Chondrocyte (in vitro differentiated cells): ENCODE measurements at places on chromosomes 4 and X. TPM values are rescaled to one million over a fixed set of nuclear protein-coding genes. Genes with fewer than 3 reads are reported as not detected.

The CITED1 gene
- 0.68 to 0.77 TPM (median 0.77 TPM) in 3 replicates for total RNA-seq

The FAM184B gene
- total RNA-seq, result 0.02 TPM in 1 of 3 replicates, not detected in the others

The SH3TC1 gene
- total RNA-seq, result 1.2 to 1.4 TPM (median 1.2 TPM) in 3 replicates

- no peak for DNase-seq
Measured at GRCh38 chr4:52853351-52853750, 8.8 kb upstream of the RASL11B start.

DNA sequence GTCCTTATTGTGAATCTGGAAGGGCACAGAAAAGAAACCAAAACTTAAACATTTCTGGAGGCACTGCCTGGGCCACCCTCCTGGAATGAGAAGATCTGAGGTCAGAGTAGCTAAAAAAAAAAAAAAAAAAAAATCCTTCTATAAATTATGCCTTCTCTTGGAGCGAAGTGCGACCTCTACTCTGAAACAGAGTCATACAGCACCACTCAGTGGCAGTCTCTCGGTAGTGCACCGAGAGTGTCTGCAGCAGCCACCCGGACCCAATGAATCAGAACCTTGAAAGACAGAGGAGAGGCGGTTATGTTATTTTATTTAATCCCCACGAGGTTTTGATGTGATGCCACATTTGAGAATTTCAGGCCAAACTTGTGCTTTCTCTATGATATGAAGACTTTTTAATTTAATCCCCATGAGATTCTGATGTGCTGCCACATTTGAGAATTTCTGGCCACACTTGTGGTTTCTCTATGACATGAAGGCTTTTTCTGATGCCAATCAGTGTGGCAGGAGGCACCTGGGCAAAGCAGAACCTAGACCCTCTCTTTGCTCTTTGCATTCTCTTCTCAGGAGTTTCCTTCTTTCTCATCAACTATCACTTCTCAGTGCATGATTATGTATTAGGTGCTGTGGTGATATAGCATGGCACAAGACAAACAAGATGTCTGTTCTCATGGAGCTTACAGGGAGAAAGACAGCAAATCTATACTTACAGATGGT, 5.6 kb upstream of the CT47C1 start:
- DNase-seq, result no peak

DNA sequence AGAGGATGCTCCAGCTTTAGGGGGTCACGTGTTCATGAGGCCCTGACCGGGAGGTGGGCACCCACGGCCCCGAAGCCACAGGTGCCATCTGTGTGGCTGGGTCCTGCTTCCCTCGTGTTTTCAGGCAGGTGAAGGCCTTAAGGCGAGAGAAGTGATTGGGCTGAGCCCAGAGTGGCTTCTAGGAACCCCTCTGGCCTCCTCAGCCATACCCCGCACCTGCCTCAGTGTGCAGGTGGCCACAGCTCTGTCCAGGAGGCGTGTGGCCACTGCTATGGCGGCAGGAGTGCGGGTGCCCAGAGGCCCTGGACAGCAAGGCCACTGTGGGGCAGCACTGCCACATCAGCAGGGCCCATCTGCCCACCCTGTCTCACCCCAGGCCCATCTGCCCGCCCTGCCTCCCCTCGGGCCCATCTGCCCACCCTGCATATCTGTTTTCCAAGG, 25.0 kb downstream of the NKX1-1 start:
- peak; percentile 82 for DNase-seq

The PLAC8 gene
- 0.51 TPM in 1 of 3 replicates, not detected in the others for total RNA-seq

GRCh38 chr4:74189331-74190043, 31.6 kb downstream of the MTHFD2L start:
- DNase-seq, result no peak

- DNase-seq, result no peak
Measured at GRCh38 chr4:79689740-79690139, 281.7 kb upstream of the GK2 start.

The SRPX gene
- total RNA-seq, result 33.5 to 35.8 TPM (median 34.2 TPM) in 3 replicates

DNA sequence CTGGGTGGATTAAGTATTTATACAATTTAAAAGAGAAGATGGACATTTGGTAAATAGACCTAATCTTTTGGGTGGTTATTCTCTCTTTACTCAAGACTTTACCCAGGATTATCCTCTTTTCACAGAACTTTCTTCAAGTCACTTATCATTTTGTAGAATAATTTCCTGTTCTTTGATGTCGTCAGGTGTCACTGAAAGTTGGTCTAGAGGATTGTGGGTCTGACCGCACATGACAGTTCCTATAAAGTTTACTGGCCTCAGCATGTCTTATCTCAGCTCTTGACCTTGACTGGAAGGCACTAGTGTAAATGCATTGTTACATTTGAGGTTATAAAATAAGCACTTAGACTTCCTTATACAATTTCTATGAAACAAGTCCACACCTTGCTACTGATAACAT, 139.9 kb upstream of the SLC4A4 start:
- no peak for DNase-seq

The NUP62CL gene
- not detected in 3 replicates for total RNA-seq

- DNase-seq, result no peak
Measured at GRCh38 chrX:97398030-97398551, 514.4 kb downstream of the RPA4 start.

The LRP2BP gene
- total RNA-seq, result 0.46 to 0.52 TPM (median 0.49 TPM) in 3 replicates

DNA sequence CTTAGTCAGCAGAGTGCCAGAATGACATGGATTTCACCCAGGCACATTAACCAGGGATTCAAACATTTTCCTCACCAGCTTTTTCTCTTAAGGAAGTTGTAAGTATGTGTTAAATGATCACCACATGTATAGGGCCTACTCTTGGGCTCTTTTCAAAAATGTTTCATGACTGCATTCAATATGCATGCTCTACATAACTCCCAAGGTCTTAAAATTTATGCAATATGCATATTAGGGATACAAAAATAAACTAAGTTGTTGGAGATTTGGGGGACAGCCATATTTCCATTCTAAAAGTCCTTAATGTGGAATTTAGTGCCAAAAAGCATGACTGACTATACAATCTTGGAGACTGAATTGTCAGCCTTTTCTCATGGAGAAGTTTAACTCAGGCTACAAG, 25.0 kb upstream of the TRPC5OS start:
- DNase-seq, result no peak

The AFAP1 gene
- total RNA-seq, result 107 to 119 TPM (median 118 TPM) in 3 replicates

GRCh38 chrX:31563792-31564191, 492.0 kb upstream of the FTHL17 start:
- no peak for DNase-seq

- no peak for DNase-seq
Measured at GRCh38 chrX:74133156-74133796, 170.7 kb upstream of the ZCCHC13 start.

DNA sequence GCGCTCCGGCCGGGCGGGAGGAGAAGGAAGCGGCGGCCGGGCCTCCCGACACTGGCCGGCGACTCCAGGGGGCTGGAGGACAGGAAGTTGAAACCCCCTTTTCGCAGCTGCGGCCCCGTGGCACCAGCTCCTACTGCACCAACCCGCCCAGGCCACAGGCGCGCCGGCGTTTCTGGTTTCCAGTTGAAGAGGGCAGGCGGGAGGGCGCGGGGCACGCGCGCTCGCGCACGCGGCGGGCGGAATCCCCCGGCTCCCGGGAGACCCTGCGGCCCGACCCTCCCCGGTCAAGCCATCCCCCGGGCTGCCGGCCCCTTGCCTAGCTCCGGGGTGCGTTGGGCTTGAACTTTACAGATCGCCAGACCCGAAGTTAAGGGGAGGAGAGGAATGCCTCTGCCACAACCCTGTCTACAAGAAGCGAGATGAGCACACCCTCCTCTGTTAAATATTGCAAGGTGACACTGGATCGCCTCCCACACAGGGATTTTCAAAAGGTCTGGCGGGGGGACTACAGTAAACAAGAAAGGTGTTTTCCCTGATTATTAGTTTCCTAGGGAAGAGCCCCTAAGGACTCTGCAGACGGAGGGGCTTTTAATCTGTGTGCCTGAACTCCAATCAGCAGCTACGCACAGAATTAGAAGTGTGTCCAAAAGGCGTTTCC, 1.4 kb downstream of the ELOVL6 start:
- DNase-seq, result no peak

DNA sequence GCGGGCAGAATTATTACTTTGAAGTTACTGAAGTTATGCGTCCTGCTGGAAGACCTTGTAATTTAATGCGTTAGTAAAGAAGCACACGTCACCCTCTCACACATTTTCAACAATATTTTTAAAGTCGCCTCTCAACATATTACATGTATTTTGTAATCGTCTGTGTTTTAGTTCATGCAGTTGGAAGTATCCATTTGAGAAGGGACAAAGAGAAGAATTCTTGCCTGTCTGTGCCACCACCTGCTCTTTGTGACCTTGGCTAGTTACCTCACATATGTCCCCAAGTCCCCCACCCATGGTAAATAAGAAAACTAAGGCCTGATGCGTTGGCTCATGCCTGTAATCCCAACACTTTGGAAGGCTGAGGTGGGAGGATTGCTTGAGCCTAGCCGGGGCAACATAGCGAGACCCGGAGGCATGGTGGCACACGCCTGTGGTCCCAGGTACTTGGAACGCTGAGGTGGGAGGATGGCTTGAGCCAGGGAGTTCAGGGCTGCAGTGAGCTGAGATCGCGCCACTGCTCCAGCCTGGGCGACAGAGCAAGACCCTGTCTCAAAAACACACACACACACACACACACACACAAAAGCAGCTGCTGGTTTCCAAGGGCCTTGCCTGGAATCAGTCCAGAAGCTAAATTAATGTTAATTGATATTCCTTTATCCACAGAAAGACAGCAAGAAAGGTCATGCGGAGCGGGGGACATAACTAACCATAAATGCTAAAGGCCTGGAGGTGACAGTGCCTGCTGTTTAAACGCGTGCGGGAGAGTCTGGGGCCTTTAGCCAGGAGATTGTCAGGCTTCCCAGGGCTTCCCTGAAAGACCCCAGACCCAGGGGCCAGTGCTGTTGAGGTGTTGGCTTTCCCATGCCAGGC, 811 bp downstream of the TMEM187 start:
- no peak for DNase-seq

DNA sequence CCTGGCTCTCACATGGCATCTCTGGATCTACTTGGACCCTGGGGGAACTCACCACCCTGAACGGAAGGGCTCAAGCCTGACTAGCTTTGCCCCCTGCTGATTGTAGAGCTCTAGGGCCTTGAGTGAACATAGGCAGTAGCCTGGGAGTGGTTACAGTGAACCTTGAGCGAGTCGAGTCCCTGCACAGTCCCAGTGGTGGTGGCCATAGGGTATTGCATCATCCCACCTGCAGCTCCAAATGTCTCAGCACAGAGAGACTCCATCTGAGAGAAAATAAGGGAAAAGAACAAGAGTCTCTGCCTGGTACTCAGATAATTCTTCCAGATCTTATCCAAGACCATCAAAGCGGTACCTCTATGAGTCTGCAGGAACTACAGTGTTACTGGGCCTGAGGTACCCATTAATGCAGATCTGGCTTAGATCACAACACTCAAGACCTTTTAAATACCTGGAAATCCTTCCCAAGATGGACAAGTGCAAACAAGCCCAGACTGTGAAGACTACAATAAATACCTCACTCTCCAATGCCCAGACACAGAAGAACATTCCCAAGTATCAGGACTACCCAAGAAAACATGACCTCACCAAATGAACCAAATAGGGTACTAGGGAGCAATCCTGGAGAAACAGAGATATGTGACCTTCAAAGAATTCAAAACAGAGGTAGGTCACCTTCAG, 167.5 kb upstream of the TET2 start:
- no peak for DNase-seq

- DNase-seq, result no peak
Measured at GRCh38 chr4:174320494-174321199, 36.9 kb downstream of the CEP44 start.

DNA sequence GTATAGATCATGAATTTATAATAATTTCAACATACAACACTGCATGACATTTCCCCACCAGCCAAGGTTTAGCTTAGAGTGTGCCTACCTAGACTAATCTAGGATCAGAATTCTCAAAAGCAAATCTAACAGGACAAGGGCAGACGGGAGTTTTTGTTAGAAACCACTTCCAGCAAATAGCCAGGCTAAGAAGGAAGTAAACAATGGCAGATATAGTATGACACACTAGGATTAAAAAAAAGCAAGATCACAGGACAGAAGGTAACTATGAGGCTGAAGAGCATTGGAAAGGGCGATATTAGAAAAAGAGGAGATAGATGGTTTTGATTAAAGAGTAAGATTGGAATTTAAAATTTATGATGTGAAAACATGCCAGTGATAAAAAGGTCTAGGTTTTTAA, 124.8 kb downstream of the LRBA start:
- DNase-seq, result no peak

The CXXC4 gene
- total RNA-seq, result 0.05 TPM in 1 of 3 replicates, not detected in the others

- no peak for DNase-seq
Measured at GRCh38 chr4:82467471-82467870, 37.1 kb downstream of the ENOPH1 start.

The GUCY1A1 gene
- total RNA-seq, result 29.4 to 33.9 TPM (median 30.9 TPM) in 3 replicates

The CT47B1 gene
- total RNA-seq, result not detected in 3 replicates

The SLC6A14 gene
- total RNA-seq, result not detected in 3 replicates

- DNase-seq, result no peak
Measured at GRCh38 chr4:71107726-71108125, 114.3 kb downstream of the DCK start.

The RNF175 gene
- 0.62 to 1.2 TPM (median 0.99 TPM) in 3 replicates for total RNA-seq

- no peak for DNase-seq
Measured at GRCh38 chr4:528835-529234, 29.8 kb downstream of the PIGG start.

- DNase-seq, result peak; percentile 91
Measured at GRCh38 chr4:1195109-1195671, 22.8 kb upstream of the SPON2 start.
